ENCODE measurements at places on chromosomes 5 and 9.

GRCh38 chr5:1709171-1709803 lies 90.3 kb downstream of the MRPL36 start:
- no peaks in the 10 kb centered on the region for H3K36me3 ChIP-seq
- peaks cover 41% of the 10 kb centered on the region for H3K27me3 ChIP-seq
- H3K27ac ChIP-seq: no peak overlapping the region
- H3K4me3 ChIP-seq: no peak overlapping the region
- peaks cover 3% of the 10 kb centered on the region for H3K4me1 ChIP-seq

DNA sequence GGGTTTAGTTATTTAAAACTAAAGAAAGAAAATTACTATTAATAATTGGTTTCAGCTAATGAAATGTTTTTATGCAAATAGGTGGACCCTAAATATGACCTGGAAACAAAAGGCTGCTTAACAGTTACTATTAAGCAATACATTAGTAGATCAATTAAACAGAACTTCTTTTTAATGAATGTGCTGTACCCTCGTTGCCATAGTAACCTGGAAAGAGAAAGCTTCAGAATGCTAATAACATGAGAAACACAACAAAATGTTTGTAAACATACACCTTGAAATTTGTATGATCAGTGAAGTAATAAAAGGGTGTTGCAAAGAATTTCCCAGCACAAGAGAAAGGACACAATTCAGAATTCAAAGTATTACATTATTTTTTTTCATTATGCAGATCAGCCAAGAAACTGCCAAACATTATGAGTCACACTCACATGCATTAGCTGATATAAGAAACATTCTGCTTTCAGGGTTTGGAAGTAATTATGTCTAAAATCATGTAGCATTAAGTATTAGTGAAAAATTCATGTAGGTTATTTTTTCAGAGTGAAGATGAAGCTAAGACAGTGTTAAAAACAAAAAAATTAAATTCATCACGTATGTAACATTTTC lies 348.3 kb downstream of the ISL1 start:
- no peaks in the 10 kb centered on the region for H3K27me3 ChIP-seq
- no peak overlapping the region for H3K4me3 ChIP-seq
- no peaks in the 10 kb centered on the region for H3K36me3 ChIP-seq
- no peak overlapping the region for H3K27ac ChIP-seq
- DNase-seq: no peak

DNA sequence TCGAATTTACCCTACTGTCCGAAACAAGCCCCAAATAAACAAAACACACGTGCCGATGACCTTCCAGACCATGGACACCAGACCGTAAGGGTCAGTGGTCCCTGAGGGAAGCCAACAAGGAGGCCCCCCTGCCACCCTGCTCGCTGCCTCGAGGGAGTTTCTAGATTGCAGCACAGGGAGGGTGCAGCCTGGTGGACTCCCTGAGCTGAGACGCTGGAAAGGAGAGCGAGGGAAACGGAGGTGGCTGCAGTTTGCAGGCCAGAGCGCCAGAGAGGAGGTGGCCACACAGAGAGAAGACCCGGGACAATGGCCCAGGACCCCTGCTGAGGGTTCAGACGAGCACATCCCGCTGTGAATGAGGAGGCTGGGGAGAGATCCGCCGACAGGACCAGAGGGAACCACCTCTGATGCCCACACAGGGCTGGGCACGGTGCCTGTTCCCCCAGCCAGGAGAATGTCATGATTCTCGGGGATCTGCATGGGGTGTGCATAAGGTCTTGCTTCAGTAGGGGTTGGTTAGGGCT lies 48.9 kb downstream of the SLC6A3 start:
- H3K4me3 ChIP-seq: no peak overlapping the region
- no peak for DNase-seq
- H3K27me3 ChIP-seq: peaks cover 22% of the 10 kb centered on the region
- no peaks in the 10 kb centered on the region for H3K4me1 ChIP-seq
- H3K36me3 ChIP-seq: no peaks in the 10 kb centered on the region
- H3K27ac ChIP-seq: no peak overlapping the region

- no peak for DNase-seq
- no peaks in the 10 kb centered on the region for H3K27me3 ChIP-seq
- H3K27ac ChIP-seq: no peak overlapping the region
- no peaks in the 10 kb centered on the region for H3K36me3 ChIP-seq
Observed at GRCh38 chr5:87138091-87138805, 129.4 kb upstream of the RASA1 start.

DNA sequence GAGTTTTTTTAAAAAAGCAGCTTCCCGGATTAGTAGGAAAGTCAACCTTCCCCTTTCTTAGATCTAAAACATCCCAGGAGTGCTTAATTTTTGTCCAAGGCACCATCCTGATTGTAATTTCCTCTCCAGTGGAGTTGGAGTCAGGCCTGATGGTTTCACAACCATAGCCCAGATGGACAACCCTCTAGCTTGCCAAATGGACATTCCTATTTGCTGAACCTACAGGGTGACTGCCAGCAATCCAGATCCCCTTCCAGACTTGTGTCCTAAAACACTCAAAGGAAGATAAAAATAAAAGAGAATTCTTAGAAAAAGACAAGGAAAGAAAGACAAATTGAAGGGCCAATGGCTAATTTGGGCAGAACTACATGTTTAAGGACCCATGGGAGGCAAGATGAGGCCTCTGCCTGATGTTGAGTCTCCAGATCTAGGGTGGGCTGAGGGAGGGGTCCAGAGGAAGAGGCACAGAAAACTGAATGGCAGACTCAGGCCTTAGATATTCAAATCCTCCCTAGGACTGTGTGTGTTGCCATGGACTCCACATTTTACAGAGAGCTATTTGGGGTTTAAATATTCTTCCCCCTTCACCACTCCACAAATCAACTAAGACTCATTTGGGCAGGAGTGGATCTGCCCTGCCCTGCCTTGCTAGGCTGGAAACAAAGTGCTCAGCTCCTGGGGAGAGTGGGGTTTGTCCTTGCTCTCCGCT lies 38.5 kb upstream of the SLC44A1 start:
- DNase-seq: no peak
- no peak overlapping the region for H3K4me3 ChIP-seq
- H3K27me3 ChIP-seq: no peaks in the 10 kb centered on the region
- H3K27ac ChIP-seq: no peak overlapping the region
- H3K36me3 ChIP-seq: no peaks in the 10 kb centered on the region

DNA sequence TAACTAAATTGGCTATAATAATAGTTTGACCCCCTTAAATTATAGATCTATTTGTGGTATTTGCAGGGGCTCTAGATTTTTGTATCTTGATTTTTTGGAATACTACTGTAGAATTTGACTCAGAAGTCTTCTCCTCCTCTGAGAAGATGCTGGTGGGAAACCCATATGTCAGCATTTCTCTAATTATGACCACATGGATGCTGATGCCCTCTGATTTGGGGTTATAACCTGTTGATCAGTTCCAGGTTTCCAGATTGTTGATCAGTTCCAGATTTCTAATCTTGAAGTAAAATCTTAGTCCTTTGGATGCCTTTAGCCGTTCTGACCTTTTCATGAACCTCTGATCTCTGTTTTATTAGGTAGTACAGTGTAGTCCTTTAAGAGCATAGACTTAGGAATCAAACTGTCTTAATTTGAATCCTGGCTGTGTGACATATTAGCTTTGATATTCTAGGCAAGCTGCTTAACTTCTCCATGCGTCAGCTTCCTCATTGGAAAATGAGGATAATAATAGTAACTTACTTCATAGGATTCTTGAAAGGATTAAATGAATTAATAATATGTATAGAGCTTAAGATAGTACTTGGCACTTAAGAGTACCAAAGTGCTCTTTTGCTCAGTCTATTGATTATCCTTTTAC lies 8.1 kb downstream of the FSD1L start:
- H3K27me3 ChIP-seq: no peaks in the 10 kb centered on the region
- no peak overlapping the region for H3K27ac ChIP-seq
- H3K4me3 ChIP-seq: no peak overlapping the region
- H3K36me3 ChIP-seq: peaks cover 8% of the 10 kb centered on the region
- no peak for DNase-seq

DNA sequence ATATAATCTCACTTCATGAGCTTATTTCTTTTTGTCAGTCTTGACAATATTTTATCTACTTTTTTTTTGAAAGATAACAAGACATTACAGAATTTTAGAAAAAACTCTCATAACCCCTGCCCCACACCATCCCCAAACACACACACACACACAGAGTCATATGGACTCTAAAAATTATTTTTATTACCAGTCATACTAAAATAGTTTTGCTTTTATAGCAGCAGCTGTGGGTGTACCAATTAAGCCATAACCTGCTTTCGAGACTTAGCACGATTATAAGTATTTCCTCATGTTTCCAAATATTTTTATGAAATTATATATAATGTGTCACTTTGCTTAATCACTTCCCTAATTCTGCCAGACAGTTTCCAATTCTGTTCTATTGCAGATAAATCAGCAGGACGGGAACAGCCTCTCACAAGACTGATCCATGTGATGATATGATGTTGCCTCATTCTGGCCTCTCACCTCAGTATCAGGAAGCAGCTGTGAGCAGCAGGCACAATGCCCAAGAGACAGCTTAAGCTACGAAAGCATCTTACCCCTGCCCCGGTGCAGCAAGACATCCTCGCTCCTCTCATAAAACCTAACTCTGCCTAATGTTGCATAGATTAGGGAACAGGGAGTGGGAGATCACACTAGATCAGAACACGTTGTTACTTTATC lies 7.0 kb downstream of the PDCL start:
- H3K36me3 ChIP-seq: peaks cover 55% of the 10 kb centered on the region
- peak overlapping the region; percentile 27 for H3K27ac ChIP-seq
- no peaks in the 10 kb centered on the region for H3K27me3 ChIP-seq
